GM04504 (cell line): ENCODE measurements at places on chromosomes 7 and 10.

GRCh38 chr7:157228864-157229422 is 90.2 kb downstream of the UBE3C start:
- peak; percentile 10 for DNase-seq

DNA sequence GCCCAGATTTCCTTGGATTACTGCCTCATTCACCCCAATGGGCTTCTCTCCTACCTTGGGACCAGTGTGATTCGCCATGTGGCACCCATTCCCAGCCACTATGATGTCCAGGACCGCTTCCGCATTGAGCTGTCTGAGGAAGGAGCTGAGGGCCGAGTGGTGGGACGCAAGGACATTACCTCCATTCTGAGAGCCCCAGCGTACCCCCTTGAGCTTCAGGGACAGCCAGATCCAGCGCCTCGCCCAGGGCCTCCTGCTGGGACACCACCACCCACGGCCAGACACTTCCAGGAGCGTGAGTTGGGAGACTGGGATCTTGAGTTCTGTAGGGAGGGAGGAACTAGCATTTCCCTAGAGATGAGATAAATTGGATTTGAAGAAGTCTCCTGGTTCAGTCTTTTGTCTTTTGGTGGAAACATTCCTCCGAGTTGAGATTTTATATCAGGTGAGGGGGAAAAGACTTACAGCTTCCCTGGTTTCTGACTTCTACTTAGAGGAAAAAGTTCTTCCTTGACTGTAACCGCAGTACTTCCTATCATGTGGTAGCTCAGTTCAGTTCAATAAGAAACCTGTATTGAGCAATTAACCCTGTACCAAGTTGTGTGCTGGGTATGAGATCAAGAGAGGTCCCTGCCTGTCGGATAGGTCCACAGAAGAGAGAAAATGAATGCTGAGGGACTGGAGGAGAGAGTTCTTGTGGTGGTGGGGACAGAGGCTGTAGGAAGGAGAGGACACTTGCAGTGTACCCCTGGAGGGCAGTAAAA is 1.3 kb downstream of the MOSPD3 start:
- DNase-seq: no peak

DNA sequence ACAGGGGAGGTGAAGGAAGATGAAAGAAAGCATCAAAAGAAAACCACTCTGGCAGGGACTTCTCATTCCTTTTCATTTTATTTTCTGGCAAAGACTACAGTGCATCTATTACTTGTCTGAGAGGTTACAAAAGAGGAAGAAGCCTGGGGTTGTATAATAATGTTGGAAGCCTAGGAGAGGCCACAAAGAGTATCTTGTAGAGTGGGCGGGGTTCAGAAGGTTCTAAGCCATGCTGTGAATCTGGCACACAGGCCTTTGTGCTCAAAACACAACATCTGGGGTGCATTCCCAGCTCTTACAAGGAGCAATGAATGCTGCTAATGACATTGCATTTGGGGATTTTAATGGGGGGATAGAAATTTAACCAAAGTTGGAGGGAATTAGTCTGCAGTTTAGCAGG is 49.4 kb downstream of the MRPL32 start:
- DNase-seq: no peak

DNA sequence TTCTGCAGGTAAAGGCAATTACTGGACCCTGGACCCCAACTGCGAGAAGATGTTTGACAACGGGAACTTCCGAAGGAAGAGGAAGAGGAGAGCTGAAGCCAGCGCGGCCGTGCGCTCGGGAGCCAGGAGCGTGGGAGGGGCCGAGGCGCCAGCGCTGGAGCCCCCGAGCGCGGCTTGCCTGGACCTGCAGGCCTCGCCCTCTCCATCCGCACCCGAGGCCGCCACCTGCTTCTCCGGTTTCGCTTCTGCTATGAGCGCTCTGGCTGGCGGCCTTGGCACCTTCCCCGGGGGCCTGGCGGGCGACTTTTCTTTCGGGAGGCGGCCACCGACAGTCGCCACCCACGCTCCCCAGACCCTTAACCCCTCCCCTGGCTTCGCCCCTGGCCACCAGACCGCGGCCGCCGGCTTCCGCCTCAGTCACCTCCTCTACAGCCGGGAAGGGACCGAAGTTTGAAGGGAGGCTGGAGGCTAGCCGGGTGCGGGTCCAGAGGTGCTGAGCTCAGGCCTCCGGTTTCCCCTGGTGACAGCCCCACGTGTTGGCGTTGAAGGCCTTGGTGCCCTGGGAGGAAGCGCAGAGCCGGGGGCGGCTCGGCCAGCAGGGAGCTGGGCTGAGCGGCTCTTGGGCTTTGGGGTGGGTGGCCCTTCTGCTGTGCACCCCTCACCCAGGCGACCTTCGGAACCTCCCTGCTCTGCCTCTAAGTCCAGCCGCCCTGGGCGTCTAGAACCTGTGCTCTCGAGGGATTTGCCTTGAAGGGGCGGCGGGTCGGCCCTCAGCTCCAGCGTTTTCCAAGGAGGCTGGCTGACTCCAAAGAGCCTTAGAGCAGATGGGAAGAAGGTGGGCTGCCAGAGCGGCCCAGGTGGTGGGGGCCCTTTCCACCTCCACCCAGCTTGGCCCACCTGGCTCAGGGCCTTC is 1.8 kb downstream of the FOXI2 start:
- DNase-seq: no peak

DNA sequence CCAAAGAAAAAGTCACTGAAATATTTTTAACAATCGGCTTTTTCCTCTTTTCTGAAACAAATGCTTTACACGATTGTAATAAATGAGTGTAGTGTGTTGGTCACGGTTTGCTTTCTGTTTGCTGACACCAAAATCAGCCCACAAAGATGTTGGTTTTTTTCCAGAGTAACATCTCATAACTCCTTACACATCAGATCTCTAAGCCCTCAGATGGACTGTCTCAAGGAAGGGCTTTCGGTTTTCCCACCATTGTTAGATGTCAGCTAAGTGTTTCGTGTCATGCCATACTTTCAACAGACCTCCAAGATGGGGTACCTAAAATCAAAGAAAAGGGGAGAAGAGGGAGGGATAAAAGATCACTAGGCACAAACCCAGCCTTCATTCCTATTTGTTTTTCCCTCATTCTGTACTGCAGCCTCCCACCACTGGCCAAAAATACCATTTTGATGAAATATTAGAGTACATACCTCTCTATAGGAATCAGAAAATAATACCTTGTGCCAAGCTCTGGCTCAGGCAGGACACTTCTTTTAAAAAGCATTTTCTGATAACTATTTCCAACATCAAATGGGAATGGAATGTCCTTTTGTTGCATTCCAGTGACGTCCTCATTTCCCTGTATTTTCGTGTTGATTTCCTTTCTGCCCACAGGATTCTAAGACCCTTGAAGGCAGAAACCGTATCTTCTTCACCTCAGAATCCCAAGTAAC is 159.1 kb downstream of the DGKI start:
- no peak for DNase-seq

DNA sequence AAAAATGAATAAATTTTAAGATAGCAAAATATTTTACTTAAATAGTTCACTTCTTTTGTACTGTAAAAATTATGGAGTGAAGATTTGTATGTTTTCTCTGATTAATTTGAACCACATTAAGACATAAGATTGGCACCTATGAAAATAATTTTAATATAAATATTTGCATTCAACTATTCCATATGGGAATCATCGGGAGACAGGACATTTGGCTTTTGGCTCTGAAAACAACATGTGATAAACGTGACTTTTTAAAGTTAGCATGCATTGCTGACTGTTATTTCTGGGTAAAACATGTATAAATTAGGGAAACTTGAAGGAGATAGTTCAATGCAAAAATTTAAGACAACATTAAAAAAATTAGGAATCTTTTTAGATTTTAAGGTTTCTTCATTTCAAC is 117.2 kb downstream of the SEMA3E start:
- DNase-seq: no peak

DNA sequence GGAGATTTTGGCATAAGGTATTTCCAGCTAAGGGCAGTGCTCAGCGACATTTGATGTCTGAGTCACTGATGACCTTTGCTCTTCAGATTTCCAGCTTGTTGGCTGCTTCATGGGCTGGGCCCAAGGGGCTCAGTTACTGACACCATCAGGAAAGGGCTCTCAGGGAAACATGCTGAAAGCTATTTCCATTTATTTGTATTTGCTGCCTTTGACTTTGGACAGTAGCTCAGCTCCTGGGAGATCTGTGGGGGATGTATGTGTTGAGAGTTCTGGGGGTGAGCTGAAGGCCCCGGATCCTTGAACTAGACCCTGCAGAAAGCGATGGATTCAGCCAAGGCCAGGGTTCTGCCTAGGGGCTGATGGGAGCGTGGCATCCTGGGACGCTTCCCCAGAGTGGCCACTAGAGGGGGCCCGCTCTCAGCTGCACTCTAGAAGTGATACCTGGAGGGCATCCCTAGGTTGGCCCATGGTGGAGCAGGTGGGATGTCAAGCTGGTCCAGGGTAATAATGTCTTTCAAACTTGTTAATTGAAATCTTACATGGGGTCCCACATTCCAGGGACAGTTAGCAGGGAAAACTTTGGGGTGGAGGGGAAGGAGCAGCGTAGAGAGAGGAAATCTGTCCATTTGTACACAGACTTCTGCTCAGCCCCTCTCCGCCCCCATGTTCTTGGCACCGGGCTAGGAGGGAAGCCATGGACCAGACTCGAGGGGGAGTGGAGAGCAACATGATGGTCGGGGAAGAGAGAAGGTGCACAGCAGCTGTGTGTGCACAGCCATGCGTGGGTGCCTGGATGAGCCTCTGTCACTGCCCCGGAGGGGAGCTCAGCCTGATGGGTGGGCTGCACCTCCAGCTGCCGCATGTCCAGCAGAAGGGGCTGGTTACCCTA is 3.0 kb upstream of the BTBD16 start:
- DNase-seq: no peak

- DNase-seq: no peak
Observed at GRCh38 chr10:71085689-71086438, 126.5 kb upstream of the UNC5B start.

GRCh38 chr7:157814931-157815705 is 478.3 kb downstream of the DNAJB6 start:
- DNase-seq: no peak

GRCh38 chr10:8050556-8051108 is 3.9 kb upstream of the GATA3 start:
- no peak for DNase-seq

DNA sequence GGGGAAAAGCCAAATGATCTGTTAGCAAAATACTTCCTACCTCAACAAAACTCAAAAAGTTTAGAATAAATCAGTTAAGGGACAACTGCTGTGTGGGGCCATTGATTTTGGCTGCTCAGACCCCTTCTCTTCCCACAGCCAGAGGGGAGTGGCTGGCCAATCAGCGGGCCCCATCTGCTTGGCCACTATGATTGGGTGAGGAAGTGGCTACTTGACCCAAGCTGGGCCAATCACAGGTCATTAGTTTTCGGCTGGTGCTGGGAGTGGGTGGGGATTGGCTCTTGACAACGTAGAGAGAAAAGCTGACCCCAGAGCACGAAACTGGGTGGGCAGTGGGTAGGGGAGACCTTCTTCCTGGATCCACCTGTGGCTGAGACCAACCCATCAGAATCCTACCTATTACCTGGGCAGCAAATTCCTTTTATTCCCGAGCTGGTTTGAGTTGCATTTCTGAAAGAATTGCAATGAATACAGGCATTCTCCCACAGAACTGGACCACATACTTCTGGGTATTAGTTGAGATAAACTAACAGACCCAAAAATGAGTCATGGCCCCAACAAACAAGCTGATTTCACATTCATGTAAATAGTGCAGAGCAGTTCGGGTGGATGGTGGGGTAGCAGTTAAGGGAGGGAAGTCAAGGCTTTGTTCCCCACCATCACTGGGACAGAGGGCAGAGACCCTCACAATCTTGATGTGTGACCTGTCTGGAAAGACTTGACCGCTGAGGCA is 35.6 kb upstream of the HMX3 start:
- no peak for DNase-seq

- no peak for DNase-seq
Observed at GRCh38 chr7:105799006-105799405, 77.4 kb downstream of the ATXN7L1 start.

DNA sequence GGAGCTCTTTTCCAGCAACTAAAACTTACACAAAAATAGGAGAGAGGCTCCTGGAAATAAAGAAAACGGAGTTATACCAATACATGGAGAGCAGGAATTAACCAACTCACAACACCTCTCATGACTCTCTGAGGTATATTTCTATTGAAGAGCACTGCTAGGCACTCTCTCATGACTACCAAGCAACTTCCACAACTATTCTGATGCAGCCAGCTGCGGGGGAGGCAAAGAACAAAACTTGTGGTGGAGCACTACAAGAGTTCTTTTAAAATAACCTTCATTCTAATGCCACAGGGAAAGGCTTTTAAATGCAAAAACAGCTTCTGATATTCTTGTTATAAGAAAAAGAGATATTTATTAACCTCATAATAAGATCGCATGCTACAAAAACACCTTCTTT is 140.7 kb downstream of the SLC25A13 start:
- no peak for DNase-seq

- no peak for DNase-seq
Observed at GRCh38 chr10:101120884-101121653, 10.0 kb upstream of the TLX1 start.

DNA sequence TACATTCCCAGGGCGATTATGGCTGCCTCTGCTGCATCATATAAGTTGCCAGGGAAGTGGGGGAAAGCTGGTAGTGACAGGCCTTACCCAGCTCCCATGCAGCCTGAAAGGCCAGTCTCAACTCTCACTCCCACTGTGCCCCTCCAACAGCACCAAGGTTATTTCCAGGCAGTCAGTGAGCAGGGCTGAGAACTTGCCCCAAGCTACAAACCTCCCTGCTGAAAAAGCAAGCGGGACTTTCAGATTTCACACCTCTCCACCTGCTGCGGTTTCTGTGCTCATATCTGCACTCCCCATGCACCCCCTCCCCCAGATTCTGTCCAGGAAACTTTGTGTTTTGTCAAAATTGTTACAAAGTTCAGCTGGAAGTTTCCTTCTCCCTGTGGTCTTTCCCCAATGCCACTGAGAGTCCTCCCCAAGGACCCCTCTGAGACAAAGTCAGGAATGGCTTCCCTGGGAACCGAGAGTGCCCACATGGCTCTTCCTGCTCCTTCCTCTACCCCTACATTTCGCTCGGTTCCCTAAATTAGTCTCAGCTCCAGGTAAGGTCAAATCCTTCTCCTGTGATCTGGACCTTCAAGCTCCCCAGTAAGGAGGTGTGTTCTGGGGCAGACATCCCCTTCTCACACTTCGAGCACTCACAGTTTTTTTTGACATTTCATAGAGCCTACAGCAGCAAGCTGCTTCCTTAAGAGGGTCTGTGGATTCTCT is 25.3 kb upstream of the WNT2 start:
- DNase-seq: no peak

- DNase-seq: peak; percentile 86
Observed at GRCh38 chr7:46391231-46392201, 470.4 kb upstream of the IGFBP3 start.

GRCh38 chr10:48300556-48300955 is 5.9 kb upstream of the MAPK8 start:
- DNase-seq: no peak
